Brain pericyte (primary cell): ENCODE measurements at places on chromosomes 13 and 19.

DNA sequence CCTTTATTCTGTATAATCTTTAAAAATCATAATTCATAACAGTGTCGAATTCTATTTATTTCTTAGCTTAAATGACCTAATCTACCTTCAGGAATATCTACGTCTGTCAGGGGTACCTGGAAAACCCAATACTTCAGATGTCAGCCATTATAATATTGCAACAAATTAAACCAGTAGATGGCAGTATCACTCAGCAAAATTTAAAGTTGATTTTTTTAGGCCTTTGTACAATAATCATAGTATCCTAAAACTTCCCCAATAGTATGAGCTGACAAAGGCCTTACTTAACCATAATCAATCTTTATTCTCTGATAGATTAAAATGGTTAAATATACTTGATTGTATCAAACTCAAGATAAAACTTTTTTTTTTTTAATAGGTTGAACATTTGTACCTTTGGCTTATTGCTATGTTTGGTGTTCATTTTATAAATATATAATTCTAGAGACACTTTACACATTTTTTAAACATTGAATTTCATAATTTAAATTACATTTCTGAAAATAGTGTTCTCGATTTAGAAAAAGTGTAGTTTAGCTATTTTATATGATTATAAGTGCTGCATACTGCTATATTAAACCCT lies 830.2 kb upstream of the SPRY2 start:
- DNase-seq: peak; percentile 5

DNA sequence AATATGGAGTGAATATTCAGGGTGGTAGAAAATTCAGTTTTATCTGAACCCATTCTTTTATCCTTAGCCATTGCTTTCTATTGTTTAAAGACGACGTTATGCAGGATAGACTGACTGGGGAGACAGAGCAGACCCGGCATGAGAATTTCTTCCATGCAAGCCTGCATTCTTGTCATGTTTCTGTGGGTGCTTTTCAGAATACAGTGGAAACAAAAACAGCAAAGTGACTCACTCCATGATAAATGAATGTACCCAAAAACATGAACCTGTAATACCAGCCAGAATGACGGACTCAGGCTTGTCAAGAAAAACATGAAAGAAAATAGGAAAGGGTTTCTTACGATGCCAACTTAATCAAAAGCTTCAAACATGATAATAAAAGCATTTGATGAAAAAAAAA lies 924.0 kb downstream of the EFNB2 start:
- no peak for DNase-seq

- no peak for DNase-seq
These were observed 470 bp upstream of the GRTP1 start for GRCh38 chr13:113364311-113364889.

GRCh38 chr19:5372572-5373200 lies 32.1 kb upstream of the PTPRS start:
- DNase-seq: no peak

DNA sequence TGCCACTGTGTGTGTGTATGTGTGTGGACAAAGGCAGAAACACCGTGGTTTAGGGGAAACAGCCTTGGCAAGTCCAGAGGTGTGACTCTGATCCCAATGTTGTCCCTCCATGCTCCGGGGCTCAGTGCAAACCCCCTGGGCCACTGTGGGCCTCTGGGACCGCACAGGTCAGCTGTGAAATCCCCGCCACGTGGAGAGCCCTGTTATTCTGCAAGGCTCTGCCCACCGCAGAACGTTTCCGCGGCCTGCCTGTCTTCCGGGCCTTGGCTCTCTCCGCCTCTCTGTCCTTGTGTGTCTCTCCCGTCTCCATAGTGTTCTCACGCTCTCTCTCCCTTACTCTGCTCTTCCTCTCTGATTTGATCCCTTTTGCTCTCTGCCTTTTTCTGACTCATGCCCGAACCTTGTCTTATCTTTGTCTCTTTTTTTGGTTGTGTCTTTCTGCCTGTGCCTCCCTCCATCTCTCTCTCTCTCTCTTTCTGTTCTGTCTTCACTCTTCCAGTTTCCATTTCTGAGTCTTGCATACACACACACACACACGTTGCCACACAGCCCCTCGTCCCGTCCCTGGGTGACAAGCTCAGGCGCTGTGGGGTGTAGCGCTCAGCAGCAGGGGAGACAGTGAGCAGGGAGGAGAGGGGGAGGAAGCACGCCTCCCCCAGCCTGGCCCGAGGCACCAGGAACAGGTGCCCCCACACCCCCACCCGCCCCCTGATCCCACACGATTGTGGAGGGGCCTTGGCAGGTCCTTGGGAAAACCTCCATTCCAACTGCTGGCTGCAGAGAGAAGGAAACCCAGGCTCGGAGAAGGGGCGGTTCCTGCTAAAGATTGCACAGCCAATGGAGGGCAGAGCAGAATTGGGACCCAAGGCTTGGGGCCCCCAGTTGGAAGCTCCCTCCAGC lies 3.0 kb downstream of the TTYH1 start:
- no peak for DNase-seq

GRCh38 chr19:31553112-31553845 lies 204.0 kb upstream of the TSHZ3 start:
- DNase-seq: no peak

GRCh38 chr13:53545340-53545941 lies 516.8 kb downstream of the OLFM4 start:
- DNase-seq: no peak

GRCh38 chr19:48064509-48064908 lies 20.6 kb upstream of the CABP5 start:
- no peak for DNase-seq
